ENCODE measurements at places on chromosomes 13 and 19.
A peak's percentile ranks its signal among the peaks of the same experiment; 100 is the strongest.

GRCh38 chr13:74251778-74252519 is 117.7 kb upstream of the KLF12 start:
- no peak for DNase-seq

- DNase-seq, result no peak
These were observed at the start of gene CCDC8 for GRCh38 chr19:46413262-46414031. Gene CCDC8 (minus strand): TSS chr19:46413564. CDS start chr19:46412810, 754 bp downstream.

- DNase-seq, result no peak
These were observed 122.9 kb upstream of the MAB21L1 start for GRCh38 chr13:35599384-35599783.

DNA sequence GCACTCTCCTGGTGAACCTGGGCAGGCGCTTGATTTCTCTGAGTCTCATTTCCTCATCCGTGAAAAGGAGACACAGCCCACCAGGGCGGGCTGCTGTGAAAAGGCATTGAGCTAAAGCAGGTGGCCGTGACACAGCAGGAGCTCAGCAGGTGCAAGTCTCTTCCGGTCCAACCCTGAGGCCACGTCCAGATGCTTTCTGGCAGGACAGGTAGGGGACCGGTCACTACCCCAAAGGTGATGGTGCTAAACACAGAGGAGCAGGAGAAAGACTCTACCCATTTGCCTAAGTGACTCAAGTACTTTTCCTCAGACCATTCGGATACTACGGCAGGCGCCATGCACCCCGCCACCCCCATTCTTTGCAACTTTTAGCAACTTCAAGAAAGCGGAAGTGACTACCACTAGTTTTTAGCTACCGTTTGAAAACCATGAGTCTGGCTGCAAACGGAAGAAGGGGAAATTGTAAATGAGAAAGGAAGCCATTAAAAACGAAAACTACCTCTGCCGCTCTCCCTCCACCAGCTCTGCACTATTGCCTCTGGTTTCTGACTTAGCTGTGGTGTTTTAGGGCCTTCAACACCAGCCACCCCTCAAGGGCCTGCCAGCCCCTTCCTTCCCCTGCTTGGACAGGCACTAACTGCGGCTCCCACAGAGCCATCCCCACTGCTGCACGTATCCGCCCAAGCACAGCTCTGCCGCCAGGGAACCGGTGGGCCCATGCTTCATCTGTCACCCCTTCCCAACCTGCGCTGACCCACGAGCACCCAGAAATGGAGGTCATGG is 4.8 kb downstream of the PPP6R1 start:
- DNase-seq, result peak; percentile 55

GRCh38 chr19:50204811-50205675 is 1.6 kb downstream of the MYH14 start:
- no peak for DNase-seq

DNA sequence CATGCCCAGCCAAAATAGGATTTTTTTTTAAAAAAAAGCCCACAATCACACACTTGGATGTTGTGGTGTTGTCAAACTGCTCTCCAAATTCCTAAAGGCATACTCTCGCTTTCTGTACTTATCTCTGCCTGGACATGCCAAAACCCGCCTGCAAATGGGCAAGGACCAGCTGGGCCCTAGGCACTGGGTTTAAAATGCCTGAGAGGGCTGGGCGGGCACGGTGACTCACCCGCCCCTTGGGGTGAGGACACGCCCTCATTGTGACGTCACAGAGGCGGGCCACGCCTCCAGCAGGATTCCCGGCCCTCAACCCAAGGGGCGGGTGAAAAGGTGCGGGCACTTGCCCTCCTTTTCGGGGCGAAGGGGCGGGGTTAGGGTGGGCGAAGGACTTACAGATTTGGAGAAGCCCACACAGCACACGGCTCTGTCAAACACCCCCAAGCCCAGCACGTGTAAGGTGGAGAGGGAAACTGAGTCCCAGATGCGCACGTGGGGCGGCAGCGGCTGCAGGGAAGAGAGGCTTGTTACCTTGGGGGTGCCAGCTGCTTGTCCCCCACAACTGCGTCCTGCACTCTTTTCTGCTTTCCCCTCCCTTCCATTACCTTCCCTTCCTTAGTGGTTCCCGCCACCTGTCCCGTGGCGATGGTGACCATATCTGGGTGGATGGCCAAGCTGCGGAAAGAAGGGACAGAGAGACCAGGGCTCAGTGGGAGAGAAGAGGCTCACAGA is 6.6 kb downstream of the EML2 start:
- DNase-seq, result no peak

DNA sequence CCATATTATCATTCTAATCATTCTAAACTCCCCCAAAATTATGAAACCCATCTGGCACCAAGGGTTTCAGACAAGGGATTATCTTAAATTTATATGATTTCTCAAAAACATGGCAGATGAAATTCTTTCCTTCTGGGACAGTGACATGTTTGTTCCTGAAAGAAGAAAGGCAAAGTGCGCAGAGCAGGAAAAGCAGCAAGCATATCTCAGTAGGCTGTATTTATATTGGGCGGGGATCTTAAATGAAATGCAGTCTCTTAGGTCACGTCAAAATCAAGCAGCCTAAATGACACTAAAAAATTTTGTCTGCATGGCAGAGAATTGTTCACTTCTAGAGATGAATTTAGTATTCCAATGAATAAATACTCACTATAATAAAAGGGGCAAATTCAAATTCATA is 49.3 kb downstream of the RCBTB2 start:
- DNase-seq, result no peak

DNA sequence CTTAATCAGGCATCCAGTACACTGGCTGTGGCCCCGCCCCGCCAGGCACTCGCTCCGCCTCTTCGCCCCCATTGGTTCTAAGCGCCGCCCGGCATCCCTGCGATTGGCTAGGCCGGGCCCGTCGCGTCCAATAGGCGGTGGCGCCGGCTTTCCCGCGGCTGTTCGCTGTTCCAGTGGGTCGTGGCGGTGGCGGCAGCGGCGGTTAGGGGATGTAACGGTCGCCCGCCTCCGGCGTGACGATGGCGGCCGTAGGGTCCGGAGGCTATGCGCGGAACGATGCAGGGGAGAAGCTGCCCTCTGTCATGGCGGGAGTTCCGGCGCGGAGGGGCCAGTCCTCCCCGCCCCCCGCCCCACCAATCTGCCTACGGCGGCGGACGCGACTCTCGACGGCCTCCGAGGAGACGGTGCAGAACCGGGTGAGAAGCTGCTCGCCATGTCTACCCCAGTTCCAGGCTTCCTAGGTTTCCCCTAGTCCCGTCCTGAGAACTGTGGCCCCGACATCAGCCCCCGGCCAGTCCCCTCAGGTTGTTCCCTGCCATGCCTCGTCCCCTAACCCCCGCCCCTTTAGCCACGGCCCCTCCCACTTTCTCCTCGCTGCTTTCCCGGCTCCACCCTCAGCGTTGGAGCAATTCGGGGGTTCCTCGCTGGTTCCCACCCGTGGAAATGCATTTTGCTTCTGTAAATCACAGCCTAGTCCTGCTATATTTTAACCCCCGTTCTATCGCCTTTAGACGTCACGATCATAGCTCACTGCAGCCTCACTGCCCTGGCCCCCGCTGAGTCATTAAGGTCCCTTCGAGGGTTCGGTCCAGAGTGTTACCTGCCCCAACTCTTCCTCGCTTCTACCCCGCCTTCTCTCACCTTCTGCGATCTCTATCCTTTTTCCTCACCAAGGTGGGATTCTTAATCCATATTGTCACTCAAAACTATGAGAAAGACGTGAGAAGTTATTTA is at the start of gene WDR62:
WDR62 (plus strand) TSS at position 165 of the 954 bp plus-strand sequence; CDS start at position 240, 75 bp downstream.
- peak; percentile 90 for DNase-seq

GRCh38 chr13:58893396-58893795 is 1261.9 kb downstream of the PCDH17 start:
- DNase-seq, result no peak

- no peak for DNase-seq
These were observed 19.7 kb downstream of the SUGP1 start for GRCh38 chr19:19300613-19301012.

GRCh38 chr13:51818781-51819511 is 15.0 kb upstream of the DHRS12 start:
- no peak for DNase-seq

GRCh38 chr19:21087871-21088270 is 5.9 kb downstream of the ZNF714 start:
- DNase-seq, result no peak

DNA sequence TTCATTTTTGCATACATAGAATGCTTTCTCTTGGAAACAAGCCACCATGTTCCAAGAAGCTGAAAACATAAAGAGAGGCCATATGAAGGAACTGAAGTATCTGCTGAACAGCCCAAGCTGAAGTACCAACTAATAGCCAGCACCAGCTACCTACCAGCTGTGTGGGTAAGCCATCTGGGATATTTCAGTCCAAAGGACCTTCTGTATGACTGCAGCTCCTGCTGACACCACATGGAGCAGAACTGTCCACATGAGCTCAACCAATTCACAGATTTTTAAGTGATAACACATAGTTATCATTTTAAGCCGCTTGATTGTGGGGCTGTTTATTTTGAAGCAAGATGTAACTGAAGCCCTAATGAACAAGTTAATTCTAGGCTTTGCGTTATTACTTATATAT is 621.1 kb upstream of the KLHL1 start:
- DNase-seq, result no peak

DNA sequence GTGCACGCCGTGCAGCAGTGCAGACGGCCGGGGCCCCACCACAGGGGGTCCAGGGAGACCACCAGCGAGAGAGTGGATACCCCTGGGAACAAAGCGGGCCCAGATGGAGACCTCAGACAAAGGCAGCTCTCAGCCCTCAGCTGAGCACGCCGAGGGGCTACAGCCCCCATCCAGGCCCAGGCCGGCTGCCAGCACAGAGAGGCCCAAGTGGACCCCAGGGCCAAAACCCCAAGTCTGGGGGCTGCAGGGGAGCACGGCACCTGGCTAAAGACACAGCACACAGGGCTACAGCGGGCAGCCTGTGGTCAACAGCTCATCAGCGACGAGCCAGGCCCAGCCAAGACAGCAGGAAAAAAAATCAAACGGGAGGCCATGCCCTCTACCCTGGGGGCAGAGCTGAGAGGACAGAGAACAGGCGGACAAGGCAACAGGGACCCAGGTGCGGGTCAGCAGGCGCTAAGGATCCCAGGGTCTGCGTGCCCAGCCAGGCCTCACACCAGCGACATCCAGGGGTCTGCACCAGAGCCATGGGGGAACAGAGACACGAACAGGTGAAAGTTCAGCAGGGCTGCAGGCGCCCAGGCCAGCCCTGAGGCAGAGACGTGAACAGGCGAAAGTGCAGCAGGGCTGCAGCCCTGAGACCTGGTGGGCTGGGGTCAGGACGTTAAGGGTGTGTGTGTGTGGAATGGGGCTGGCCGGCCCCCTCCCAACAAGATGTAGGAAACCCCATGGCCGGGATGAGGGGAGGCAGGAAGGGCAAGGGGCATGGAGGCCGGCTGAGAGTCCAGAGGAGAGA is 34.3 kb downstream of the RASA3 start:
- no peak for DNase-seq

- no peak for DNase-seq
These were observed 101.3 kb downstream of the ARHGEF7 start for GRCh38 chr13:111216166-111216960.

- no peak for DNase-seq
These were observed 258.2 kb downstream of the TDRD3 start for GRCh38 chr13:60655256-60655655.

GRCh38 chr19:18340990-18341868 is 831 bp downstream of the PGPEP1 start:
- peak; percentile 73 for DNase-seq

GRCh38 chr19:609004-609346 is 19.3 kb downstream of the HCN2 start:
- no peak for DNase-seq

DNA sequence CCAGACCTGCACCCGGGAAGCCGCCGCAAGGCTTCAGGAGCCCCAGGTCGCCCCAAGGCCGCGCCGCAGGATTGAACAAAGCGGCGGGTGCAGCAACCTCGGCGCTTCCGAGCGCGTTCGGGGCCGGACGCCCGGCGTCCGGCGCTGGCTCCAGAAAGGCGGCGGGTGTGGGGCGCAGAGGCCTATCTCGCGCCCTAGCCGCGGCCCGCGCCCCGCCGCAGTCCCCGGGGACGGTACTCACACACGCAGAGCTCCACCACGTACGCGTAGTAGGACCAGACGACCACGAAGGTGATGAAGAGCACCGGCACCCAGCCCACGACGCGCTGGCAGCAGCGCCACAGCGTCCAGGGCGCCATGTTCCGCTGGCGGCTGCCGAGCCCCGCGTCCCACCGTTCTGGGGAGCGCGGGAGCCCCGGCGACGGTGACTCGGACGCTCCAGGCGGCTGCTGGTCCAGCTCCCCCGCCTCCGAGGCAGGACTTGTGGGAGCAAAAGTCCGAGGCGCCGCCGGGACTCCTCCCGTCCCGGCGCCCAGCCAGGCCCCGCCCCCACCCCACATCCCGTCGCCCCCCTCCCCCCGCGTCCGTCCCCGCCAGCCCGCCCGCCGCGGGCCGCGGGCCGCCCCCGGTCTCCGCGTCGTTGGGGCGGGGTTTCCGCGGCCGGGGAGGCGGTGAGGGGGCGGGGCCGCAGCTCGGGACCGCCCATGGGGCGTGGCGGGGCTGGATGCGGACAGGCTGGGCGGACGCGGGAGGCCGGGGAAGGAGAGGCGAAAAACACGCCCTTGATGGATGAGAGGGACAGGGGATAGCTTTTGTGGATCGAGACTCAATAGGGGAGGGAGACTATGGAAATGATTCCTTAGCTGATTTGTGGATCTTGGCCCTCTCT is at the start of gene ZDHHC20:
ZDHHC20 (minus strand) TSS at position 491 of the 889 bp plus-strand sequence; CDS start at position 359, 132 bp downstream.
- DNase-seq, result peak; percentile 88

- no peak for DNase-seq
These were observed 423 bp downstream of the LSM14A start for GRCh38 chr19:34172661-34173192.

DNA sequence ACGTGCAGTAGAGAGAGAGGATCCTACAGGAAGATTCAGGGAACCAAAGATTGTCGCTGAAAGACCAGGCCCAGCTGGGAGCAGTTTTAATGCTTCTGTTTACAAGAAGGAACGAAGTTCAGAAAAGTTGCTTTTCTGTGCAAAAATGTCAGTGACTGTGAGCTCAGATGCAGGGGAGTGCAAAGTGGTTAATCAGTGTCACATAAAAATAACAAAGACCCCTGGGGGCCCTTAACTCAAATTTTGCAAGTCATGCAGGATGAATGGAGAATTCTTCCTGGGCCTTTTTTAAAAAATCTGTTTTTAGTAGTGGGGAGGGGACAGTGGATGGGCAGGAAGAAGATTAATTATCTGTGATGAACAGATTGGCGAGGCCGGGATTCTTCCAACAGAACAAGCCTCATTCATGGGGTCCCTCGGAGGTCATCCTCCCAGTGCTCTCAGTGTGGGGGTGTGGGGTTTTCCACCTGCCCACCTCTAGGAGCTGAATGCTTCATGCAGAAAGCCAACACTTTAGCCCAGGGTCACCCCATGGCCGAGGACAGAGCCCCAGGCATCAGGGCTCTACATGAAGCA is 167.2 kb downstream of the UQCRFS1 start:
- DNase-seq, result no peak
